Stimulated activated effector memory CD8-positive, alpha-beta T cell treated with anti-CD3 and anti-CD28 coated beads, Interleukin-12 subunit alpha, Interleukin-12 subunit beta, amount 100 ng/mL, for 72 hours (primary cell): ENCODE measurements at places on chromosomes 1 and 21.

GRCh38 chr1:81220614-81221071 is 580.1 kb upstream of the ADGRL2 start:
- no peak for DNase-seq

DNA sequence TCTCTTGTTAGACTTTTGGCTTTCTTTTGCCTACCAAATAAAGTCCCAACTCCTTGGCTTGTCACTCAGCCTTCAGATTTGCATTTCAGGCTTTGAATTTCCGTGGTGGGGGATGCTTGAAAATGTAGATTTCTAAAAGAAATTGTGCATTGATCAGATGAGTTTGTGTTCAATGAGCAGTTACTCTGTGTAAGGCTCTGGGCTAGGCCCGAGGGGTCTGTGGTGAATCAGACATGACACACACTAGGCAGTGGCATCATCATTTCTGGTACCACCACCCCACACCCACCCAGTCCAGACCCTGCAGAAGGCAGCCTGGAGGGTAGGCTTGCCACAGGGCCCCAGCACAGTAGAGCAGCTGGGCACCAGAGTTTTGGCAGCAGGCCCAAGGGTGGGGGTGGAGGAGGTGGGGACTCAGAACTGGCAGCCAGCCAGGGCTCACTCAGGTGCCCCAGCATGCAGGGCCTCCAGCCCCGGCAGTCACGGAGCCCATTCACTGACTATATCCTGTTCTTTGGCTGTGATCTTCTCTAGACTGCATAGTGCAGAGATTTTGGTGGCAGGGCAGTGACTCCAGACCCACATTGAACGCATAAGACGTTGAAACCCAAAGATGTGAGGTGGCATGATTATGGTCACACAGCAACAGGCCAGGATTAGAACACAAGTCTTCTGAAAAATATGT is 97.2 kb upstream of the ARTN start:
- peak; percentile 27 for DNase-seq

- DNase-seq: no peak
Observed at GRCh38 chr1:64062941-64063581, 140.4 kb upstream of the UBE2U start.

DNA sequence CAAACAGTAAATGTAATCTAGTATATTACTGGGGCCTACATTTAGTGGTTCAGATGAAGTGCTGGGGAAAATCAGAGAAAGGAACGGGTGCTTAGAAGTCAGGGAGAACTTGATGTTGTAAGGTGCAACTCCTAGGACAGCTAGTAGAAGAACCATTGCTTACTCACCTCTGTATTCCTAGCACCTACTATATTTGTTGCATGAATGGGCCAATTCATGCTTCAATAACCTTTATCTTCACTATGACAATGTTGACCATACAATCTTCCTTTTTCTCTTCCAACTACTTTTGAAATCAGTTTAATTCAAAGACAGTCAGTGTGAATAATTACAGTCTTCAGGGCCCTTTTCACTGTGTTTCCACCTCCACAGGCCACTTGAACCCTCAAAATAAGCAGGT is 125.0 kb upstream of the DMRTA2 start:
- no peak for DNase-seq

GRCh38 chr1:84300501-84300900 is 1.0 kb upstream of the SAMD13 start:
- no peak for DNase-seq

DNA sequence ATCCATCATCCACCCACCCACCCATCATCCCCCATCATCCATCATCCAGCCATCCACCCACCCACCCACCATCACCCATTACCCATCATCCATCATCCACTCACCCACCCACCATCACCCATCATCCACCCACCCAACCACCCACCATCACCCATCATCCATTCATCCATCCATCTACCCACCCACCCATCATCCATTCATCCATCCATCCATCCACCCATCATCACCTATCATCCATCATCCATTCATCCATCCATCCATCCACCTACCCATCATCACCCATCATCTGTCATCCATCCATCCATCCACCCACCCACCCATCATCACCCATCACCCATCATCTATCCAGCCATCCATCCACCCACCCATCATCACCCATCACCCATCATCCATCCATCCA is 81.5 kb downstream of the ADARB1 start:
- DNase-seq: no peak

- DNase-seq: no peak
Observed at GRCh38 chr1:43421976-43422750, 31.6 kb downstream of the HYI start.

GRCh38 chr1:228219245-228219961 is 11.6 kb downstream of the OBSCN start:
- no peak for DNase-seq

GRCh38 chr1:2468041-2468472 is 8.0 kb upstream of the PLCH2 start:
- DNase-seq: peak; percentile 66

GRCh38 chr21:32474179-32475059 is 61.9 kb downstream of the EVA1C start:
- DNase-seq: no peak

DNA sequence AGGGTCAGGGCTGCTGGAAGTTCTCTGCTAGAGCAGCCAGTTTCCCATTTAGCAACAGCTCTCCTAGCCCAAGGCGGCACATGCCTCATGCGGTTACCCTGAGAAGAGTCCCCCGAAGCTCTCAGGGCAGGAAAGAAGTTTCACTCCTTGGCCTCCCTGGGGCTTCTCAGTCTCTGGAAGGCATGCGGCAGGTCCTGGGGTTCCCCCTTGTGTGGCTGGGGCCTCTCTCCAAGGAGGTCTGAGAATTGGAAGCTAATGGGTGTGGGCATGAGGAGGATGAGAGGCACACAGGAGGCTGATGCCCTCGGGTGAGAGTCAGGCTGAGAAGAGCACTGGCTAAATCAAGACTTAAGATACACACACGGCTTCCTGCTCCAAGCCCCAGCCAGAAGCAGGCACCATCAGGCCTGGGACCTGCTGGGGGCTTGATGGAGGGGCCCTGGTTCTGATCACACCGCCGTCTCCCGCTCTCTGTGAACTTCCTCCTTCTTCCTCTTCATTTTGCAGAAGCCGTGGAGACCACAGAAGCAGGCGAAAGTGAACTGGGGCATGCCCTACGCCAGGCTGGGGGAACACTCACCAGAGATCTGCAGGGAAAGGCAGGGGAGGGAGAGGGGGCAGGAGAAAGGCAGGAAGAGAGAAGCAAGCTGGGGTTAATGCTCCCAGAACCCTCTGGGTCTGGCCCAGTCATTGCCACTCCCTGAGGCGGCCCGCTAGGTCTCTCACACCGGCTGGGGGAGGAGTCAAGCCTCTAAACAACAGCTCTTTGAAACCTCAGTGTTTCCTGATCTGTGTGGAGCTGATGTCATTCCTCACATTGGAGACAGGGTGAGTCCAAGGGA is 15.1 kb downstream of the BLACAT1 start:
- peak; percentile 31 for DNase-seq

GRCh38 chr1:31643976-31644559 is 608 bp downstream of the PEF1 start:
- no peak for DNase-seq

DNA sequence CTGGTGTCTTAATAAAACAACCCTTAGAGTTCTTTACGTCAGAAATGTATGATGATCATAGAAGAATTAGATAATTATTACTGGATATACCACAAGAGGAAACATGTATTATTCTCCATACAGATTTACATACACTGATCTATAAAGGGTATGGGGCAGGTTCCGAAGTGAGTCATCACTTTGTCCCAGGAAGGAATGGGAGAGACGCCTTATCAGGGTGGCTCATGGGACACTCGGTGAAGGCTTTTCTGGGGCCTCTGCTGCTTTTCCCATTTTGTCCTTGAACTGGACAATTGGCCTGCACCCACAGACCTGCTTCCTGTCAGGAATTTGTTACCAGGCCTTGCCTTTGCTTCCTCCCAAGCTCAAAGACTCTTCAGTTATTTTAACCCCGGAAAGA is 233.8 kb upstream of the RUNX1 start:
- DNase-seq: no peak

- no peak for DNase-seq
Observed at GRCh38 chr21:38925923-38926322, 120.2 kb downstream of the ETS2 start.

DNA sequence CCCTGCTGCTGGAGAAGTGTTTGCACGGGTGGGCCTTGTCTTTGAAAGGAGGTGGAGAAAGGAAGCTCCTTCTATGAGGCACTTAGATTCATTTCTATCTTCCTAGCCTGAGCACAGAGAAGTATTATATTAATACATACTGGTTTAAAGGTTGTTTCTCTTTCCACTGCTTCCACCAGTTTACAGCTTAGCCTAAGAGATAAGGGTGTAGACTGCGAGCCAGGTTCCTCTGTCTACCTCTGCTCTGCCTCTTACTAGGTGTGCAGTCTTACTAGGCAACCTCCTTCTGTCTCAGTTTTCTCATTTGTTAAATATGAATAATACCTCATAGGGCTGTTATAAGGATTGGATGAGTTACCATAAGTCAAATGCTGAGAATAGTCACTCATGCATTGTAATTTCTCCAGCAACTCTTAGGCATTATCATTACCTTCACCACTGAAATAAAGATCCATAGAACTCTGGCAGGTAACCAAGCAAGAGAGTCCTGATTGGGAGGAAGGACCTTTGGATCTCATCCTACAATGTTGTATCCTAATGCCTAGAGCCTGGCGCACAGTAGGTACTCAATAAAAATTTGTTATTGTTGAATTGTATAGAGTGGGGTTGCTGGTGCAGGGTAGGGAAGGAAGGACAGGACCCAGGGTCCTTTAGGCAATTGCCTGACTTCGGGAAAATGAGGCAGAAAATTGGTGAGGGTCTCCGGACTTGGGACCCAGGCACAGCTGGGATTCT is 95.1 kb downstream of the TBX19 start:
- no peak for DNase-seq

DNA sequence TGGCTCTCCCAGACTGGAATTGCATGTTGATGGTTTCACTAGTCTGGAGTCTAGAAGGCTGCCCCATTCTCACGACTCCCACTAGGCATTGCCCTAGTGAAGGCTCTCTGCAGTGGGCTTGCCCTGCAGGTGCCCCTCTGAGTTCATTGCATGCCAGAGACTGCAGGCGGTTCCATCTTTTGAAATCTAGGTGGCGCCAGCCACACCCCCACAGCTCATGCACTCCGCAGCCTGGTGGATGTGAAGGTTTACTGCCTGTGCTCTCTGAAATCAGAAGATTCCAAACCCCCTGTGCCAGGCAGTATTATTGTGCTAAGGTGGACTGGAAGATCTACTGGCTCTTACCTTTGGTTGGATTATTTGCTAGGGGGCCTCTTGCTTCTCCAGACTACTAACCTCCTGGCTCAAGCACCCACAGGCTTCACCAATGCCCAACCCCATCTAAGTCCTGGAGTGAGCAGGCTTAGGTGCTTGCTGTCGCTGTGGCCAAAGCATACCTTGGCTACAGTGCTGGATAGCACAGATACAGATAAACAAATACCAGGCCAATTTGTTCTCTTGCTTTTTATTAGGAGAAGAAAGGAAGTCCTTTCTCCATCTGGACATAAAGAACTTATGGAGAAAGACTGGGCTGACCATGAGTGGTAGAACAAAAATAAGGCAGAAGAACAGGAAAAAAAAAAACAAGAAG is 83.5 kb upstream of the SIM2 start:
- no peak for DNase-seq

GRCh38 chr1:4319496-4319895 is 334.9 kb upstream of the AJAP1 start:
- DNase-seq: no peak

- DNase-seq: no peak
Observed at GRCh38 chr21:42174173-42174572, 44.8 kb upstream of the ABCG1 start.

DNA sequence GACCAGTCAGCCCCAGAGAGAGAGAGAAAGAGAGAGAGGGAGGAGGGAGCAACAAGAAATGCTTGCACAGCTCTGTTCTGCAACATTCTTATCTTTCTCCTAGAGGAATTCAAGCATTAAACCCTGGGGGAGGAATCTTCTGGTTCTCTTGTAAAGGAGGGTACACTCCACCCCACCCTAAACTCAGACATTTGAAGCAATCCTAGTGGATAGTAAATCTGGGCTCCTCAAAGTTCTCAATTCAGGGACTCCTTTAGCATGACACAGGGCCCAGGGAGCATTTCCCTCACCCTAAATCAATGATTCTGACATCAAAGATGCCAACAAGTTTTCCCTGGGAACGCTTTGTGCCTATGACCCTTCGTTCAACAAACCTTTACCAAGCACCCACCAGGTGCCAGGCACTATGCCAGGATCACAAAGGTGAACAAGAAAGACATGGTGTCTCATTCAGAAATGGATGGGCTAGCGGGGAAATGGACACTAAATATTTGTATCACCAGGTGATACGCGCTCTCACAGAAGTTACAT is 11.9 kb upstream of the CAPN2 start:
- no peak for DNase-seq

DNA sequence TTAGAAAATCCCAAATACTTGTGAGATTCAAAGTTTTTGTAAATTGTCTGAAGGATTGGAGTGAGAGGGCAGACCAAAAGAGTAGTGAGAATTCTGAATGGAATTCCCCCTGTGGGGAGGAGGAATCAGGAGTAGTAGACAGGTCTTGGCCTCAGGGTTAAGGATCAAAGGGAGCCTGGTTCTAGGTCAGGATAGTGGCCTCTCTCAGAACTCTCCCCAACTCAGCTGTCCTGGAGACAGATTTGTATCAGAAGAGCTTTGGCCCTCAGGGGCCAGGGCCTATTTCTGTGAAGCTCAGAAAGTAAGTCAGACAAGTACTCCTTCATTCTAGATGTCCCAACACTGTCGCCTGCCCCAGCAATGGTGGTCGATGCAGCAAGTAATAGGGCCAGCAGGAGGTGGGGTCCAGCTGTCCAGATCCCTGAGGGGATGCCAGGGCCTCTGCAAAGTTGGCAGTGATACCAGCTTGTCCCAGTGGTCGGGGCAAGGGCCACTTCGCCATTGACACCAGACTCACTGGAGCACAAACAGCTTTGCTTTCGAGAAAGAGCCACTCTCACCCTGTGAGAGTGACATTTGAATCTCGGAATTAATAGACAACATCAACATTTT is 115.2 kb downstream of the SLC25A24 start:
- DNase-seq: no peak

- no peak for DNase-seq
Observed at GRCh38 chr1:51417496-51418383, 87.4 kb upstream of the TTC39A start.

DNA sequence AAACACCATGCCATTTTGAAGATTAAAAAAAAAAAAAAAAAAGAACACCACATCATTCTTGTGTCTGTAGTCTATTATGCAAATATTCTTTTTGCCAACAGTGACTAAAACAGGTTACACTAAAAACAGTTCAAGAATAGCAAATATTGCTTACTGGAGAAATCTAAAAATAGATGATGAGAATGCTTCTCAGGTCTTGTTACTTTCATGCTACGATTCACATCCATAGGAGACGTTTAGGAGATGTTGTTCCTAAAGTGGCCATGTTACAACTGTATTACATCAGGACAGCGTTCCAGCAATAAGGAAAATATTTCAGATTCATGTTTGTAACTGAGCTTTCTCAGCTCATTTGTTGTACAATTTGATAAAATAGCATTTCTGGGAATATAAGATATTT is 32.3 kb downstream of the RAB3GAP2 start:
- no peak for DNase-seq
